ENCODE measurements at places on chromosomes 1 and 21. TPM values are rescaled to one million over a fixed set of nuclear protein-coding genes. Genes with fewer than 3 reads are reported as not detected.

DNA sequence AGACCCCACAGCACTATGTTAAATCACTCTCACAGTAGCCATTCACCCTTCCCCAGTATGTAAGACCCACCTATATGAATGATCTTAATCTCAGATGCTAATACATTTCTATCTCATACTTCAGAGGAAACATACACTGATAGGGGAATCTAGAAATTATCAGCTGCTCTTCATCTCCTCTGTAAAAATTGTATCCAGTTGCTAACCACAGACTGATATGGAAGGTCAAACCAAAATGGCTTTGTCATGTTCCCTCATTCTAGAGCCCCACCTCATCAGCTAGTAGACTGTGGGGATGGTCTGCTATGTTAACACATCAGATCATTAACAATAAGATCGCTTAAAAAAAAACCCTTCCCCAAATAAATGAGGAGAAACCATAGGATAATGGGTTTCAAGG is 71.7 kb downstream of the UBR4 start:
- DNase-seq = no peak

DNA sequence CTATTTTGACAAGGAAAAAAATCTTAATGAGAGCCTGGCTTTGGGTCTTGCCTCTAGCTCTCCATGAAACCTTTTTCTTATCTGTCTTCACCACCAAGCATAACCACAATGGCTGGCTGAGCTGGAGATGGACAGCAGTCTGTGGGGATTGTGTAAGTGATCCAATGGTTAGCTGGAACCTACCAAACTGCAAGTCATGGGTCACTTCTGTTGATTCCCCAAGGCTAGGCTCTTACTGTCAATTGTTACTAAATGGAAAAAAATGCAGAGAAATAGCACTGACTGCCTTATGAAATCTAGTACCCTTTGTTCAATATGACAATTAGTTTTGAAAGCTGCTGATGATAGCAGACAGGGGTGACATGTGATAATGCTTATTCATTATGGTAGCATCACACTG is 359.0 kb downstream of the ST6GALNAC3 start:
- DNase-seq = no peak

- DNase-seq = no peak
Observed at GRCh38 chr21:22355949-22356348, 1357.7 kb downstream of the NCAM2 start.

DNA sequence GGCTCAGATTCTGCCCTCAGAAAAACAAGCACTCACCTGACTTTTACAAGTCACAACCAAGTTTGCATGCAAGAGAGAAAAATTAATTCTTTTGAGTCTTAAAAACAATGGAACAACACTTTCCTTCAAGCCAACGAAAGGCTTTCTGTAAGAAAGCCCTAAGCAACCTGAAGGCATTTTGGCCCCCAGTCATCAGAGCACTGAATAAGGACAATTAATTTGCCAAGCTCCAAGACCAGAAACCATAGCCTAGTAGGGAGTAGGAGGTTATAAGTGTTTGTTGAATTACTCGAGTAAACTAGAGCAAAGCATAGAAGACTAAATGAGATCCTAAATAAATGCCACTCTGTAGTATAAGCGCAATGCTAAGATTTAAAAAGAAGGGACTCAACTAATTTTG is 4.7 kb downstream of the TGFBR3 start:
- DNase-seq = no peak

GRCh38 chr1:60813071-60813470 is 269.3 kb upstream of the NFIA start:
- no peak for DNase-seq

DNA sequence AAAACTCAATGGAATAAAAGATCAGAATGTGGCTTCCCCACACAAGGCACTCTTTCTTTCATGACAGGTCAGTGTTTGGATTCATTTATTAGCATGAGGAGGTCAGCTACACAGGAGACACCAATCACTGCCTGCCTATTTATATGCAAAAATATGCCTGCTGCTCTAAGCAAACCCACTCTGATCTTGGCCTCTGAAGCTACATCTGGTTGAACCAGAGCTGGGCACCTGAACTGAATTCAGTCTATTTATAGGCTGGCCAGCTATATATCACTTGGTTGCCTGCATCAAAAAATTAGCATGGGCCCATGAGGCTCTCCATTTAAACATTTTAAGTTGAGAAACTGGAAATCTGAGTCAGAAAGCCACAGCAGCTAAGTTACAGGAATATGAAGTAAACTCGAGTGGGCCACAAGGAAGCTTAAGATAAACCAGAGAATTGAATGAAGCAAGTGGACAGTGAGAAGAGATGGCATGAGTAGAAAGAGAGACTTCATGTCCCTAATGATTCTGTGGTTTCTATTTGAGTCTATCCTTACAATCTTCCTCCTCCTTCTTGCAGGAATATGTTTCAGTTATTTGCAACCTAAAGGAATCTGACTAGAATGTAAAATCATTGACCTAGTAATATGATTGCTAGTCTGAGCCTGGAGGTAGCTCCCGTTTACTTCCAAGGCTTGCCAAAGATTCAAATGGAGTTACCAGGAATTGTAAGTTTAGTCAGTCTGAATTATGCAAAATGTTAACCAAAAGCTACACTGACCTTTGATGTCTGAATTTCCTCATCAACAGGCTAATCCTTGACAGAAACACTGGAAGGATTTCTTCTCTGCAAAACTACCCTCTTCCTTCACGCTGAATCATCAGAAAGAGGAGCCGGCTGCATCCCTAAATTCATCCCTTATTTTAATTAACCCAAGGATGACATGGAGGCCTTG is 17.7 kb downstream of the DDAH1 start:
- DNase-seq = no peak

GRCh38 chr1:200642481-200642880 is 21.9 kb upstream of the KIF14 start:
- DNase-seq = no peak

DNA sequence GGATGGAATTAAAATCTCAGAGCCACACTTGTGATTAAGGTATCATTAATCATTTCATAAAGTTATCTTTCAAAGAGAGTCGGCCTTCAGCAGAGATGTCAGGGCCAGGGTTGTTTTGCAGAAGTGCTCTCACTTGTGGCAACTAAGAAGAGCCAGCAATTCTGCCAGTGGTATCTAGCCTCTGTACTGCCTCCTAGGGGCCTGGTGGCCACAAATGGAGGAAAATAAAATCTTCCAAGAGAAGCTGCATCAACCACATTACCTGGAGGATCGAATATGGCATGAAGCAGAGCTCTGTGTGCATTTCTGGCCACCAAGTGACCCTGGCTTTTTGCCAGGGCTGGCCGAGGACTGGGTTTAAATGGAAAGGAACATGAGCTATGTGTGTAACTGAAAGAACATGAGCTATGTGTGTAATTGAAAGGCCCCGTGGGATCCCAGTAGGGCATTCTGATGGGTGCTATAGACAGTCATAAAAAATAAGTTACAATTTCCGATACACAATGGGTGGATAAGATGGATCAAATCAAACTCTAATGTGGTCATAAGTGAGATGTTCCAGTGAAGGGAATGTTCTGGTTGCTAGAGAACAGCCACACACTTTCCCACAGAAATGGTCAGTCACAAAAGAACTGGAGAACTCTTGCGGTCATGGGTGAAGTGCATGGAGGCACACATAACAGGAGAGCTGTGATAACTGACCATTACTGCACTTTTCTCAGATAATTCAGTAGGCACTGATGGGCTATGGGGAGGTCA is 335.8 kb downstream of the CAMTA1 start:
- no peak for DNase-seq

GRCh38 chr1:180997843-180998504 is 24.7 kb downstream of the STX6 start:
- no peak for DNase-seq

DNA sequence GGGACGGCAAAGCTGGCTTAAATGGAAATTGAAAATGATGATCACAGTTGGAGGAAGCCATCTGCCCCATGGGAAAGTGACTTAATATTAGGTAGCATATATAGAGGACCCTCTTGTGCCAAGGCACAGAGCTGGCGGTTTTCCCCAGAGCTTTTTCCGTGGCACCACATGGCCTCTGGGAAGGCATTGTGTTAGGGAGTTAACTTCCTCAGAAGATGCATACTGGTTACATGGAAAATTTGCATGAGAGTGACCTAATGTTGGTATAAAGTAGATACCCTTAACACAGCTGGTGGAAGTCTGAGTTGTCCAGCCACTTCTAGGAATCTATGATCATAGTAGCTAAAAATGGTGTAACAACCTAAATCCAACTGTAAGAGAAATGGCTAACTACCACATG is 27.3 kb downstream of the CAP1 start:
- no peak for DNase-seq

- DNase-seq = no peak
Observed at GRCh38 chr1:170640581-170640980, 23.4 kb upstream of the PRRX1 start.

GRCh38 chr1:226665505-226666163 is 73.4 kb downstream of the ITPKB start:
- no peak for DNase-seq

GRCh38 chr1:172252958-172253357 is 167.5 kb upstream of the C1orf105 start:
- no peak for DNase-seq

DNA sequence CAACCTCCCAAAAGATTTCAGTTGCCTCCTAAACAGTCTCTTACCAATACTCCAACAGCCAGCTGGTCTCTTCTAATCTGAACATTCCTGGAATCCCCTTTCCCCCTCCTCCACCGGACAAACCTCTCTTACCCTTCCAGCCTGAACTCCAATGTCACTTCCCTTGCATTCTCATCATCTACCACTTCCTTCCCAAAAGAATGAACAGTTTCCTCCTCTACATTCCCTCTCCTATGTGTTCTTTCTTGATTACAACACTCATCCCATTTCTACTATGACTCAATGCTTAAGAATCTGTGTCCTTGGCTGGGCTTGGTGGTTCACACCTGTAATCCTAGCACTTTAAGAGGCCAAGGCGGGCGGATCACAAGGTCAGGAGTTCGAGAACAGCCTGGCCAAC is 417.1 kb downstream of the SETD4 start:
- no peak for DNase-seq

GRCh38 chr1:227429447-227430359 is 111.4 kb upstream of the CDC42BPA start:
- no peak for DNase-seq

DNA sequence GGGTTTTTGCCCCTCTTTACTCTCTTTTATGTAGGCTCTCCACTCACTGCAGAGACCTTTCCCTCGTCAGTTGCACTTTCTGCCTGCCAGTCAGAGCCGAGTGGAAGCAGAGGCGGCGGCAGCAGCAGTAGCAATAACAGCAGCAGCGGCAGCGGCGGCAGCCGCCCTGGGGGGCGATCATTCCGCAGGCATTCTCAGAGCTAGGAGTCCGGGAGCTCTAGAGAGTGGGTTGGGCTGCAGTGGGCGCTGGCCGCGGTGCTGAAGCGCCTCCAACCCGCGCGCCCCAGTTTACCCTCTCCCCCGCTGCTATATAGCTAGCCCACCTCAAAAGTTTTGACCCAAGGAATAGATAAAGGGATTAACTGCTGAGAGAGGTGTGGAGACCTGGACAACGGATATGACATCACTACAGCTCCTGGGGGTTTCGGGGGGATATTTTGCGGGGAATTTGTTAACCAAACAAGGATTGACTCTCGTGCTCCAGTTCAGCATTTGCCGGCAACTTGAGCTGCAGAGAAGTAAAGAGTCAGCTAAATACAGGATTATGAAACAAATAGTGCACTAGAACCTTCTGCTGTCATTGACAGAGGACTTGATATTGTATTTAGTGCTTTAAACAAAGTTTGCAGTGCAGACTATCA is at the start of gene OLFM3:
TSS of gene OLFM3 (minus strand) at position 102 of the 641 bp plus-strand sequence.
- peak; percentile 81 for DNase-seq

GRCh38 chr1:20373764-20374163 is 83.1 kb downstream of the VWA5B1 start:
- DNase-seq = no peak

DNA sequence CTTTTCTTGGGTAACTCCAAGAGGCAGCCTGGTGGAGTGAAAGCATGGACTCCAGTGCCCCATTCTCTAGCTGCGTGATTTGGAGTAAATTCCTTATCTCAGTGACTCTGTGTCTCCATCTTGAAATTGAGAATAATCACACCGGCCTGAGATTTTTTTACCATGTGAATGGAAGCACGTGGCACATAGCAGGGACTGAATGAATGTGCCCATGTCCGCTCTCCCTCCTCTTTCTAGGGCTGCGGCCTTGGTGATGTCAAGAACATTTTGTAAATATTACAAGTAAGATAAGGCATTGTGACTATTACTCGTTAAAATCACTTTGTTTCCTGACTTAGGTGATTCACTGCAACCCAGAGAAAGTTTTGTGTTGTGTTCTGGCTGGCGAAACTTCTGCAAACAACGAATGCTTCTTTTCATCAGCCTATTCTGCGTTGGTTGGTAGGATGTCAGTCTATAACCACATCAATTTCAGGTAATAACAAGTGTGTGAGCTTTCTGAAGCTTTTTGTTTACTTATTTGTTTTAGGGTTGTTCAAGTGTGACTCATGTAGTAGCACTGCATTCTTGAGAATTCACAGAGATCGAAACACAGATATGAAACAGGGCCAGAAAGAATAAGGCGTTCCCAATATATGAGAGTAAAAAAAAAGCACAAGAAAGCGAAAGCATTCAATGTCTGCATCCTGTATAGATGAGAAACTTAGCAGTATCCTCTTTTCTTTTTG is 135.7 kb upstream of the SLC45A1 start:
- DNase-seq = no peak

DNA sequence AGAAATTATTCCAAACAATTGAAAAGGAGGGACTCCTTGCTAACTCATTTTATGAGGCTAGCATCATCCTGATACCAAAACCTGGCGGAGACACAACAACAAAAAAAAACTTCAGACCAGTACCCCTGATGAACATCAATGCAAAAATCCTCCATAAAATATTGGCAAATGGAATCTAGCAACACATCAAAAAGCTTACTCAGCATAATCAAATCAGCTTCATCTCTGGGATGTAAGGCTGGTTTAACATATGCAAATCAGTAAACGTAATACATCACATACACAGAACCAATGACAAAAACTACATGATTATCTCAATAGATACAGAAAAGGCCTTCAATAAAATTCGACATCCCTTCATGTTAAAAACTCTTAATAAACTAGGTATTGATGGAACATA is 440.1 kb downstream of the NUF2 start:
- DNase-seq = no peak

GRCh38 chr1:157334041-157334440 is 195.8 kb upstream of the ETV3 start:
- DNase-seq = no peak

Gene CACYBP
- total RNA-seq = 247 TPM

Gene CD53
- 0.56 TPM for total RNA-seq

Gene JTB
- 91.1 TPM for total RNA-seq

Gene FAM229A
- total RNA-seq = 4.1 TPM

Gene FLG
- not detected for total RNA-seq

Gene CYP4A11
- not detected for total RNA-seq

Gene DMBX1
- total RNA-seq = 0.30 TPM

Gene DNAJC28
- 4.3 TPM for total RNA-seq

Gene ID3
- total RNA-seq = 252 TPM

Gene TMPRSS15
- not detected for total RNA-seq

Gene APOBEC4
- not detected for total RNA-seq

Gene KRTAP10-2
- not detected for total RNA-seq

Gene IL23R
- total RNA-seq = not detected

Gene PTCH2
- total RNA-seq = 1.2 TPM

All from H1 (cell line).